ENCODE measurements at places on chromosomes 6 and 20. TPM values are rescaled to one million over a fixed set of nuclear protein-coding genes. Genes with fewer than 3 reads are reported as not detected.

Gene TGM3
- total RNA-seq = not detected

Gene RFX6
- total RNA-seq = 0.72 TPM

DNA sequence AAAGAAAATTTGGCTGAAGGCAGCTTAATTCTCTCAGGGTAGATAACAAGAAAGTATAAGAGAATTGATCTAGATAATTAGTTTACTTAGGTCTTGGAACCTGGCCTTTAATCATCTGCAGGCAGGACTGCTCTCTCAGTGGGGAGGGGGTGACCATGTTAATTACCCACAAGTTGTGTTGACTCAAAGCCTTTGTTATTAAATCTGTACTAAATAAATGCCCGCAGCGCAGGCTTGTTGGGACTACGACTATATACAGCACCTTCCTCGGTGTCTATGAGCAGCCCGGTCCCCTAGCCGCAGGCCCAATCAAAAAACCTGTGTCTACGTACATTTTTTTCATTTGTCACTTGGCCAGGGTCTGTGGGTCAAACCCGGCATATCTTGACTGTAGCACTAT lies 15.6 kb upstream of the ZNF451 start:
- DNase-seq = no peak

Gene SLC22A3
- total RNA-seq = 71.5 TPM

Gene SAPCD1
- not detected for total RNA-seq

DNA sequence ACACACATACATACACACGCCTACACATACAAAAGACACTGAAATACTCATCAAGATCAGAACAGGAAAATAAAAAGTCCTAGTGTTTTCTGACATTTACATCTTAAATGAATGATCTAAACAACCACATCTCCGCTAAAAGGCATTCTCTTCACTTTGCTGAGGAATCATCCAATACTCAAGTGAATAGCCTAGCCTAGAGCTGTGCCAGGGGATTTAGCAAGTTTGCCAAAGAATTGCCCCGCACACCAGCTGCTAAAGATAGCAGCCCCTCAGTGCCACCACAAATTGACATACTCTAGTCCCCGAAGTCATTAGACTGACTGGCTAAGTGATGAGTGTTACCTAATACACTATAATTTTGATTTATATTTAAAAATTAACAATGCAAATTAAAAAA lies 246.8 kb upstream of the POU3F2 start:
- DNase-seq = no peak
